Stimulated activated CD4-positive, alpha-beta T cell treated with anti-CD3 and anti-CD28 coated beads, Interleukin-15, amount 100 ng/mL, for 48 hours (primary cell): ENCODE measurements at places on chromosomes 11 and 22.
A peak's percentile ranks its signal among the peaks of the same experiment; 100 is the strongest.

DNA sequence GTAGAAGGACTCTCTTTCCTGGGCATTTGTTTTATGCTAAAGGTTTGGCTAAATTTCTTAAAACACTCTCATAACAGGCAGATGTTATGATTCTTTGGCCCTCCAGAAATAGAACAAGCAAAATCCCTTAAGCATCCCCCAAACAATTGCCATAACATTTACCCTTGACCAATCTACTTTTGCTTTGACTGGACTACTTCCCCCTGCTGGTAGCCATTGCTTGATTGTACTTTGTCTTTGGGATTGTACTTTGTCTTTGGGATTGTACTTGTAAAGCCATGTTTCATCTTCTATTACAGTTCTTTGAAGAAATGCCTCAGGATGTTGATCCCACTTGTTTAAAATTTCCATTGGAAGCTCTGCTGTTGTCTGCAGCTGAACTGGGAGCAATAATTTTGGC is 53.3 kb upstream of the GLYAT start:
- DNase-seq = no peak

- DNase-seq = peak; percentile 61
Measured at GRCh38 chr22:22210375-22210774, 34.2 kb upstream of the VPREB1 start.

DNA sequence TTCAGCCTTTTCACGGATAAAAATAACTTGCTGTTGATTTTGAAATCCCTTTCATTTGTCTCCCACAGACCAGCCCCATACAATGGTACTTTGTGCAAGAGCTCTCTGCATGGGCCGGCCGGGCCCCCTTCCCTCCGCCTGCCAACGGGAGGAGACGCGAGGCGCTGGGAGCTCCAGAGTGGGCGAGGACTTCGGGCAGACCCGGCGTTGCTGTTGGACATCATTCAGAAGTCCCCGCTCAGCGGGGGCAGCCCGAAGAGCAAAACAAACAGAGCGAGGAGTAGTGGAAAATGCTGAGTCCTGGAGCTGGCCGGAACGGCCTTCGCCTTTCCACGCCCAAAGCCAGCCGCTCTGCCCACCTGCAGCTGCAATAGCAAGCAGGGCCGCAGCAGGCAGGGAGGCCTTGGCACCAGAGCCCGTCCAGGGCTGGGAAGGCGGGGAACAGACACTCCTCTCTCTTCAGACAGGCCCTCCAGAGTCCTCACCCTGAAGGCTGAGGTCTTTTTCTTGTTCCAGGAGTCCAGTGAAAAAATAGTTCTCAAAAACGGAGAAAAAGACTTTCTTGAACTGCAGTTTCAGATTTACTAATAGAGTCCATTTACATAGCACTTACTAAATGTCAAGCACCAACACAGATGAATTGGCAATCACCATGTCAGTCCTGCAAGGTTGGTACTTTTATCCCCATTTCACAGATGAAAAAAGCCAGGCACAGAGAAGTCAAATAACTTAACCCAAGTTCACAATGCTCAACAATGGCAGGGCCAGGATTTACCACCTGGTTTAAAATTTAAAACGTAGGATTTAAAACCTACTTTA is 135.5 kb downstream of the ETS1 start:
- DNase-seq = no peak

GRCh38 chr11:34970480-34970879 is 54.1 kb downstream of the PDHX start:
- DNase-seq = no peak

DNA sequence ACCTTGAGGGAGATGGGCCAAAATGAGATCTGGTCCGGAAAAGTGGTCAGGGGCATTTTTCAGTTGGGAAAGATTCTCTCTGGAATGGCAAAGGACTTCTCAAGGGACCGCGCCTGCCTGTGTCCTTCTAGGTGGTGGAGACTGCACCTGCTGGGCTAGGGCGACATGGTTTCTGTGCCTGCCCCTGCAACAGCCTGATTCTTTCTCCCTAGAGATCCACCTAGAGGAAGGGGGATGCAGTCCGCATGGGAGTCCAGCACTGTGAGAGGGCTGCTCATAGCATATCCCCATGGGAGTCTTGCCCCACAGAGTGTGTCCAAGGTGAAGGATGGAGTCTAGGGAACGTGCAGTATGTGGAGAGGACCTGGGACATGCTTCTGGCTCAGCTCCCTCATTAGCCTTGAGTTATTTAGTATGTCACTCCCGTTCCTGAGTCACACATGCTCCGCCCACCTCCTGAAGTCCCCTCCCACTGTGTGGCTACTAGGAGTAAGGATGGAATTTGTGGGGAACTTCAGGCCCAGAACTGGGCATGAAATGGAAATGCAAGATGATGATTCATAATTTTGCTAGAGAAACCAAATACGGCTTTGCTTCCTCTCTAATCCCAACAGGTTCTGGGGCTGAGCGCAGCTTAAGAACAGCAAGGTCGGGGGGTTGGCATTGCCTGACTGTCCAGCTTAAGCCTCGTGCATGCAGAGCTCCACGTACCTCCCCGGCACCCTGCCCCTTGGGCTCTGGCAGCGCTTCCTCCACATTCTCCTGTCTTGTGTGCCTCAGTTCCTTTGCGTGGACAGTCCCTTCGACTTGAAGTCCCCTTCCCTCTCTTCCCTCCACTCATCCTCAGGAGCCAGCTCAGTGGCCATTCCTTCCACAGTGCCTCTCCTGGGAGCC is 35.0 kb downstream of the GRIK4 start:
- no peak for DNase-seq

DNA sequence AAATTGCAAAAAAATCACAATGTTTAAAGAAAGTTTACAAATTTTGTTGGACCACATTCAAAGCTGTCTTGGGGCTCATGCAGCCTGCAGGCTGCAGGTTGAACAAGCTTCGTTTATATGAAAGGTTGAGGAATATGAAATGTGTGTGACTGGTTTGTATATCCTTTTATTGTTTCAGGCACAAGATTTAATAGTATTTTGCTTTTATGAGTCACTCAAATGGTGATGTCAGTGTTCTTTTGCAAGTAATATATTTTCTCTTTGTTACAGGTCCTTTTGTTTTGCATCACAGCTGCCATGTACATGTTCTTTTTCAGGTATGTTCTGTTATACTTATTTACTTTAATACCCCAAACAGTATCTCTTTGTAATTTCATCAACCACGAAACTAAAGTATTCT is 198.6 kb downstream of the TMEM135 start:
- no peak for DNase-seq

DNA sequence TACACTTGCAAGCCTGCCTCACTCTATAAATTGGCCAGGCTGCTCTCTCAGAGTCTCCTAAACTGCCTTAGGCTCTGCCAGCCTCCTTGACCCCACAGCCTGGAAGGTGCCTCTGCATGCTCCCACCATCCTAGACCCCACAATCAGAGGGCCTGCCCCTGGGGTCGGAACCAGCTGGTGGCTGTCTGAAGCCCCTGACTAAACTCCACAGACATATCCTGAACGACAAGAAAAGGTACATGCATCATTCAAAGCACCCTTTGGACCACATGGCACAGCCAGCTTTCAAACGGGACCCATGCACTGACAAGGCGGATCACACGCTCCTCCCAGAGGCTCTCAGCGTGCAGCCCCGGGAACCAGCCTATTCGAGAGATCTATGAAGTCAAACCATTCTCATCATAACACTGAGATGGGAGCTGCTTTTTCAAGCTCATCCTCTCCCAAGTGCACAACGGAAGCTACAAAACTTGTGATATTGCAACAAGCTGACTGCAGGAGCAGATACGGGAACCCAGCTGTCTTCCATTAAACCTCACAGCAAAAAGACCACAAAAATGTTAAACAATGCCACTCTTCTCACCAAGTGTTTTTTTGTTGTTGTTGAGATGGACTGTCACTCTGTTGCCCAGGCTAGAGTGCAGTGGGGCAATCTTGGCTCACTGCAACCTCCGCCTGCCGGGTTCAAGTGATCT is 8.1 kb downstream of the SHANK2 start:
- DNase-seq = no peak

DNA sequence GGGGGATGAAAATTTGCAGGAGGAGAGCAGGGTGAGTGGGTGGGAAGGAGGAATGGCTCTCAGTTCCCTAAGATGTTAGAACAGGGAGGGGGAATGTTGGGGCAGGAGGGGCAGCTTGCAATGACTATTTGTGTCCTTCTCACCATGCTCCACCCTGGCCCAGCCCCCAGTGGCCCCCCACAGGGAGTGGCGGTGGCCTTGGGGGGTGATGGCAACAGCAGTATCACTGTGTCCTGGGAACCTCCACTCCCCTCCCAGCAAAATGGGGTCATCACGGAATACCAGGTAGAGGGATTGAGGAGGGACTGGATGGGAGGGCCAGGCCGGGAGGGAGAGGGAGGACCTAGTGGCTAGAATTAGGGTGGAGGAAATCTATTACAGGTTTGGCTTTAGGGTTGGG is 10.2 kb downstream of the ROBO3 start:
- DNase-seq = no peak

DNA sequence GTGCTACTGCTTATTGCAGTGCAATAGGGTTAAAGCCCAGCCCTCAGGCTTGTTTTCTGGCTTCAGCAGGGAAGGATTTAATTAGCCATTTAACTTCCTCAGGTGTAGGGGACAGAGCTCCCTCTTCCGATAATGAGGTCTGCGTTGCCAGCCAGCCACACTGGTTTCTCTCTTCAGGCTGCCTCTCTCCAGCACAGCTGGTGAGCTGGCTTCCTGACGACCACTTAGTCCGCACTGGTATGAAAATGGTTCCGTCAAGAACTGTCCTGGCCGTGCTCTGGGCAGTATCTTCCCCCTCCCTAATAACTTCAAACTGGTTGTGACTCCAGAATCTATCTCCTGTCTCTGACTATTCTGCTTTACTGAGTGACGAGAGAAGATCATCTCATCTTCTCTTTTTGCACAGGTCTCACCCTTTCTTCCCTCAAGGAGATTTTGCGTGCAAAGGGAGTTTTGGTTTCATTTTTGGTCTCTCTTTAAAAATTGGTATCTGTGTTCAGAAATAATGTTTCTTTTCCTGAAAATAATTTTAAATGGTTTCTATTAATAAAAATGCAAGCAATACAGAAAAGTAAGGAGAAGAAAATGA is 49.2 kb downstream of the CNTN5 start:
- DNase-seq = no peak

GRCh38 chr11:118607401-118608359 is at the start of gene PHLDB1:
PHLDB1 (plus strand) TSS chr11:118607615; CDS start chr11:118613837, 6,222 bp downstream.
- peak; percentile 16 for DNase-seq

- DNase-seq = no peak
Measured at GRCh38 chr22:25167082-25167481, 32.6 kb upstream of the CRYBB3 start.

GRCh38 chr11:106983261-106983660 is 35.0 kb downstream of the GUCY1A2 start:
- no peak for DNase-seq

- no peak for DNase-seq
Measured at GRCh38 chr11:27388001-27388400, 25.0 kb upstream of the CCDC34 start.

- DNase-seq = no peak
Measured at GRCh38 chr22:42280836-42281235, 10.4 kb upstream of the TCF20 start.

DNA sequence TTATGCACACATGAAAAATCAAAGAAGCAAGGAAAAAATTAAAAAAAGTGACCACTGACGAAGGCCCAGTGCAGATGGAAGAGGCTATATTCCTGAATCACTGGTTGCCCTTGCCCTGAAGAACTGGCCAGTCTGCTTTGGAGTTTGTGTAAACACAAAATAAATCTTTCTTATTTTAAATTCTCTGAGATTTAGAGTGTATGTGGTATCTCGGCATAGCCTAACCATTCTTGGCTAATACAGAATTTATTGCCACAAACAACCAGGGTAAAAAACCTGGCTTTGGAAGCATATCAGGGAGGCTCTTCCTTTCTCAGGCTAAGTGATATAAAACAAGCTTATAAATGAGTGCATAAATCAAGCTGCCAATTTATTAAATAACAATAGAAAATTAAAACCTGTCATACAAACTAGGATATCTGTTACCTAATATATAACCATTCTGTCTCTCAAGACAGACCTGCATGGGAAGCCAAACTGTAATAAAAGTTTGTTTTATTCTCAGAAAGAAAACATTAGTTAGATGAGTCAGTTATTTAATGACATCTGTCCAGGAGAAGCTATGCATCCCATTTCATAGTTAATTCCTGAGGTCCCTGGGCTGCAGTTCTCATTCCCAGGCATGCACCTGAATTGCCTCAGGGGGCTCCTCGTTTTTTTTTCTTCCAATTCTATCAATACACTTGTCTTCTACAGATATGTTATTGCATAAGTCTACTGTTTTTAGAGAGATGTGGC is 6.1 kb upstream of the TMEM135 start:
- no peak for DNase-seq
